ENCODE measurements at places on chromosomes 2 and 18. TPM values are rescaled to one million over a fixed set of nuclear protein-coding genes. Genes with fewer than 3 reads are reported as not detected.
A peak's percentile ranks its signal among the peaks of the same experiment; 100 is the strongest.

- no peak for DNase-seq
These were observed 195.6 kb downstream of the PDE11A start for GRCh38 chr2:177876950-177877349.

DNA sequence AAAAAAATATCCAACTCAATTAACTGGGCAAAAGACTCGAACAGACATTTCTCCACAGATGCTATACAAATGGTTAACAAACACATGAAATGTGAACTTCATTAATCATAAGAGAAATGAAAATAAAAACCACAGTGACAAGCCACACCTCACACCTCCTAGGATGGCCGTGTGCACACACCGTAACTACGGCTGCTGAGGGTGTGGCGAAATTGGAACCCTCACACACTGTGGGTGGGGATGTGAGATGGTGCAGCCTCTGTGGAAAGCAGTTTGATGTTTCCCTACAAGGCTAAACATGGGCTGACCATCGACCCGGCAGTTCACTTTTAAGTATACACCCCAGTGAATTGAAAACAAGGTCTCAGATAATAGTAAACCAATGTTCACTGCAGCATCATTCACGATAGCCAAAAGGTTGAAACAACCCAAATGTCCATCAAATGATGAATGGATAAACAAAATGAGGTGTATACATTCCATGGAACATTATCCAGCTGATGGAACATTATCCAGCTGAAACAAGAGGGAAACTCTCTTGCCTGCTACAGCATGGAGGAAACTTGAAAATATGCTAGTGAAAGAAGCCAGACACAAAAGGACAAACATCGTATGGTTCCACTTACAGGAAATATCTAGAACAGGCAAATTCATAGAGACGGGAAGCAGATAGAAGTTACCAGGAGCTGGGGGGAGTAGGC lies 32.2 kb downstream of the ZAP70 start:
- peak; percentile 77 for DNase-seq

DNA sequence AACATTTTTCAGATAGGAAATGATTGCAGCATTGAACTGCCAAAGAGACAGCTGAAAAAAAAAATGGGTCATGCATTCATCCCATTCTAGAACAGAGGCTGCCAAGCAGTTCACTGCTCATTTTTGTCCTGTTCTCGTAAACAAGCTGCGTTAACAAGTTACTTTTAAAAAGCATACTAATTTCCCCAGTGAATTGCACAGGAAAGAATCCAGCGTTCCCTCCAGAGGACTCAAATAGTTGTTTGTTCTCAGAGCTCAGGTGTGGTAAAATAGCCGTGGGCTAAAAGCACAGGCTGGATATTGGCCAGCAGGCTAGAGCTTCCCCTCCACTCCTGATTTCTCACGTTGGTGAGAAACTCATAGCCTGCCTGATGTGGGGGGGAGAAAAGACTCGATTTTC lies 76.1 kb upstream of the AQP4 start:
- no peak for DNase-seq

DNA sequence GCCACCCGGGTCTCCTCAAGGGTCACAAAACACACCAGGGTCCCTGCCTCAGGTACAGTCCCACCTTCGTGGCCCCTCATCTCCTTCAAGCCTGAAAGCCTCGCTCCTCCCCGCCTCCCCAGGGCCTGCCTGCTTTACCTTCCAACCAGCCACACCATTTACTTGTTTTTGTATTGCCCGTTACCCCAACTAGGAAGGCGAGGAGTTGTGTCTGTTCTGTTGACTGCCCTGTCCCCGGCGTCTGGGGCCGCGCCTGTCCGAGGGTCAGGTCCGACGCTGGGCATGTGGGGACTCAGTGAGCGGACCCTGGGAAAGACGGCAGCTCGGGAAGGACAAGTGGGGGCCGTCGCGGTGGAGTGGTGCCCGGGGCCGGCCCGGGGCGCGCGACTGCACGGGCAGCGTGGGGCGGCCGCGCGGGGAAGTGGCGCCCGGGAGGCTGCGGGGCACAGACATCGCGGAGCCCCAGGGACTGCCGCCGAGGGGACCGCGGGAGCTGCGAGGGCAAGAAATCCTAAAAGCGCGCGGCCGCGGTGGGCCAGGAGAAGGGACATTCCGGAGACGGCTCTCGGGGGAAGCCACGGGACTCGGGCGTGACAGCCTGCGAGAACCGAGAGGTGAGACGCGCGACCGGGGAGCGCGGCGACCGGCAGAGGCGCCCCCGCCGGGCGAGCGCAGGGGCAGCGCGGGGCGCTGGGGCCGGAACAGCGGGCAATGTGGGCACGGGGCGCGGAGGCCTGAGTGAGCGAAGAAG lies 797 bp upstream of the GRHL1 start:
- DNase-seq = peak; percentile 91

DNA sequence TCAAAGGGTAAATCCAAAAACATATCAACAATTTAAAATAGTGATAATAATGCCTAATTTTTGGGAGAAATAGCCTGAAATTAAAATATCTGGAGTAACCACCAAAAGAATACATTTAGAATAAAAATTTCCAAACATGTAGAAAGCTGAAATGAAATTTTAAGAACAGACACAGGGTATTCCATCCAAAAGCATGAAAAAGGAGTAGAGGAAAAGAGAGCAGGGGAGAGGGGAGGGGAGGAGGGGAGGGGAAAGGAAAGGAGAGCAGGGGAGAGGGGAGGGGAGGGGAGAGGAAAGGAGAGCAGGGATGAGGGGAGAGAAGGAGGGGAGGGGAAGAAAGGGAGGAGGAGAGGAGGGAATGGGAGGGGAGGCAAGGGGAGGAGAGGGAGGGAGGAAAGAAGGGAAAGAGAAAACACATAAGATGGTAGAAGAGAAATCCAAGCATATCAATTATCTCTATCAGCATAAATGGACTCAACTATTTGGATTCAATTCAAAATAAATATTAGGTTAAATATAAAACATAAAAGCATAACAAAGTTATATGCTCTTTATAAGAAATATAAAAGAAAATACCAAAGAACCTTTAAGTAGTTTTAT lies 141.1 kb downstream of the ZNF385B start:
- no peak for DNase-seq

Gene MARCHF7
- 35.2 TPM for polyA plus RNA-seq

Gene SNTG2
- polyA plus RNA-seq = 12.7 TPM

Measured in spleen (tissue), 13 donors.